ENCODE measurements at places on chromosomes 12 and 14.

- no peak for DNase-seq
These were observed 44.6 kb downstream of the DLK1 start for GRCh38 chr14:100771121-100771800.

GRCh38 chr12:30138483-30138882 is 354.7 kb upstream of the TMTC1 start:
- no peak for DNase-seq

DNA sequence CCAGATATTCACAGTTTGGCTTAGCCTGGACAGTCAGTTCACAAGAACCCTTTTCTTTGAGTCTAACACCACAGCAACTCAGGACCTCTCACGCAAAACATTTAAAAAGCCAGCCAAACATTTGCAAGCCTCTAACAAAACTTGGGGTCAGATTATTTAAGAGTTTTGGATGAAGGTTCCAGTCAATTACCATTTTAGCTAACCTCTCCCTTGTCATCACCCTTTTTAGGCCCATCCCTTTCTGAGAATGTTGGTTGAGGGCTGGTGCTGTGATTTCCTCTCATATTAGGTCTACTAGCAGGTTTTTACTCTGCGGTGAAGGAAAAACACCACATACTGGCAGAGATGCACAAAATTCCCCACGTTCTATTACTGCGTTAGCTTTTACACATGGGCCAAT is 20.7 kb downstream of the PAX9 start:
- no peak for DNase-seq

DNA sequence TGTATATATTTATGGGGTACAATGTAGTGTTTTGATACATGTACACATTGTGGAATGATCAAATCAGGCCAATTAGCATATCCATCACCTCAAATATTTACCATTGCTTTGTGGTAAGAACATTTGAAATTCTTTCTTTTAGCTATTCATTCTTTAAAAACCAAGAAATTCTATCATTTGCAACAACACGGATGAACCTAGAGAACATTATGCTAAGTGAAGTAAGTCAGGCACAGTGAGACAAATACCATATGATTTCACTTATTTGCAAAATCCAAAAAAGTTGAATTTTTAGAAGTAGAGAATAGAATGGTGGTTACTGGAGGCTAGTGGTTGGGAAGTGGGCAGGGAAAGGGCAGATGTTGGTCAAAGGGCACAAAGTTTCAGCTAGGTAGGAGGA is 129.3 kb upstream of the PTPRQ start:
- no peak for DNase-seq

GRCh38 chr14:104804481-104805325 is 3.8 kb downstream of the ZBTB42 start:
- DNase-seq: no peak

- peak; percentile 69 for DNase-seq
These were observed 11.9 kb downstream of the SCNN1A start for GRCh38 chr12:6363330-6364043.

DNA sequence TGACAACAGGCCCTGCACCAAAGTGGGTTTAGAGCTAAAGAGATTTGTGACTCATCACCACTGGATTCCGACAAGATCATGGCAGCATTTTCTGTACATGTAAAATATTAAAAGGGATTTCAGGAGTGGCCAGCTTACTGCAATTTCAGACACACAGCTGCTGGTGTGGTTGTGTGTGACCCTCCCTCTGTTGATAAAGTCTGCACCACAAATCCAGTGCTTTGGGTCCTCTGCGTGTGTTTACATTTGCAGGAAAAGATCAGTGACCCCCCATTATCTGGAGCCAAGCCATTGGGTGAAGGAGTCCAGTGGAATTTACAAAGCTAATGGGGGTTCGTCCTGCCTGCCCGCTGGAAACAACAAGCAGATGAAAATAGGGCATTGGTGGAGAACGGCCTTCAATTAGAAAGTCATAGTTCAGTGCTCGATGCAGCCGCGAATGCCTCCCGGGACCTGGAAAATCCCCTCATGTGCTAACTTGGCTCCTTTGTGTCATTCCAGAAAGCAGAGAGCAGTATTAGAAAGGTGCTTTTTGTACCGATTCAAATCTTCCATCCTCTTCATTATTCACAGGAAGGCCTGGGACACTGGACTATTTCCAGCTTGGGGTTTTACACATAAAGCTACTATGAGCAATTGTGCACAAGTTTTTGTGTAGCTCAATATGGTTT is 188.5 kb upstream of the TMEM132C start:
- DNase-seq: no peak

DNA sequence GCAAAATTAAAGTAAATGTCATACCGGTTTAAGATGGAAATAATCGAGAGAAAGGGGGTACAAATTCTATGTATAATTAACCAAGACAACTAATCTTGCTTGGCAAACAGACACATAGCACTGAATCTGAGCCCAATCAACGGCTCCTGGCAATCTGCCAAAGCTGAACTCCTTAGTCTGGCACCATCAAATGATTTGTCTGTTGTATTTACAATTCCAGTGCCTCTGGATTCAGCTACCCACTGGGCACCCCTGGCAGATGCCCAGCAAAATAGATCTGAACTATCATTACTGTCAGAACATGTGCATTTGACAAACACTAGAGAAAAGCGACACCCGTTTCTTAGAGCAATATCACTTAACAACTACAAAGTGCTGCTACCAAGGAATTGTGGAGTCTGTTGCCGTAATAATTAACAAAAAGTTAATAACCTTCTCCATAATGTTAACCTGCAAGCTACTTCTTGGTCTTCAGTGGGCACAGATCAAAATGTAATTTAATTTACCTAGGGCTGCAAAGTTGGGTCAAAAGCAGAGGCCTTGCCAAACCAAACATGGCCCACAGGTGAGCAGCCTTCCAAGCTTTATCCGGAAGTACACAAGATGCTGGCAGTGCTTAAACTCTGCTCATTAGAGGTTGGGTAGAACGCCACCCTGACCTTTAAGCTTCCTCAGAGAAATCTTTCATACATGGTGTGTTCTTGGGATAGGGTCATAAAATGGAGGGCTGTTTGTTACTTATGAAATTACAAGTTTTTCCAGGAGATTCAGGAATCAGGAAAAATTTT is 7.6 kb downstream of the EGLN3 start:
- DNase-seq: no peak

DNA sequence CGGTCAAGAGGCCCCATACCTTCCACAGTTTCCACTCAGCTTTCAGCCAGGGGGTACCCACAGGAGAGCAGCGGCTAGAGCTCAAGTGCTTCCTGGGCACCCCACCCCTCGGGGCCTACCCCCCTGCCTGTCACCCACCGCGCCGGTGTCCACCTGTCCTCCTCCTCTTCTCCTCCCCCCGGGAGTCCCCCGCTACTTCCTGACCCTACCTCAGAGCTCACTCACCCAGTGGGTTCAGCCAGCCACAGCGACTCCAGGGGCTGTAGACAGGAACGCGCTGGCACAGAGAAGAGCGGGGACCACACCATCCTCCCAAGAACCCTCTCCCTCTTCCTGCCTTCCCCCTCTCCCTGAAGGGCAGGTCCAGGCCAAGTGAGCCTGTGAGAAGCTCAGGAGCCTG is 123.0 kb downstream of the ESRRB start:
- no peak for DNase-seq

- no peak for DNase-seq
These were observed 291.2 kb downstream of the ZFP36L1 start for GRCh38 chr14:68501614-68502052.

- no peak for DNase-seq
These were observed 2.3 kb downstream of the ABCC9 start for GRCh38 chr12:21938879-21939278.

- DNase-seq: peak; percentile 89
These were observed at the start of gene TAMALIN for GRCh38 chr12:52006726-52007157. Gene TAMALIN, plus strand, starts transcription at chr12:52006946. Its CDS starts 74 bp downstream, at chr12:52007020.

DNA sequence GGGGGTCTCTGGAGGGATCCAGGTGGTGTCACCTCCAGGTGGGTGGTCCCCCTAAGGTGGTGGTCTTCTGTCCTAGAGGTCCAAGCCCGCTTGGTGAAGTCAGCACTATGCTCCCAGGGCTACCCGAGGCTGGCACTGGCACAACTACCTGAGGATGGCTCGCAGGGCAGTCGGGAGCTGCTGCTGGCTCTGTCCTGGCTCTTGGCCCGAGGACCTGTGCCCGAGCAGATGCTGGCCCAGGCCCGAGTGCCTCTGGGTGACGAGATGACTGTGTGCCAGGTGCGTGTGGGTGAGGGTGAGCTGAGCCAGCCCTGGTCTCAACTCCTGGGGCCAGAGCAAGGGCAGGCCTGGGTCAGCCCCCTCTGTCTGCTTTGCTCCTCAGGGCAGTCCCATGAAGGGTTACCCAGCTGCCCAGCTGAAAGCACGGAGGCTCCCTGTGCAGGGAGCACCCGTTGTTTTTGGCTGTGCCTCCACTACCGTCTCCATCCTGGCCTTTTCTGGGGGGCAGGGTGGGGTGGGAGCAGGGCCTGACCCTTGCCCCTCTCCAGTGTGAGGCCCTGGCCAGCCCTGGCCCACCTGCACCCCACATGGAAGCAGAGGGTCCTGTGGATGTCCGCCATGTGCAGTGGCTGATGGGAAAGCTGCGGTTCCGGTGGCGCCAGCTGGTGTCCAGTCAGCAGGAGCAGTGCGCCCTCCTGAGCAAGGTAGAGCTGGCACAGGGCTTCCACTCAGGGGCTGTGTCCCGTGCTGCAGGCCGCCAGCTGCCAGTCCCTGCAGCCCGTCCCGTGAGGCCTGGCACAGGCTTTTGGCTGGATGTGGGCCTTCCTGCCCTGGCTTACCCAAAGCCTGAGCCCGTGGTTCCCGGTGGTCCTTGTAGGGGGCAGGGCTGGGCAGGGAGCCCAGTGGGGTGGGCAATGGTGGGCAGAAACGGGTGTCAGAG is 1.3 kb downstream of the TEDC1 start:
- DNase-seq: peak; percentile 12

GRCh38 chr12:21073822-21074460 is 57.1 kb upstream of the SLCO1B1 start:
- no peak for DNase-seq

GRCh38 chr14:90883782-90884181 is 67.6 kb upstream of the TTC7B start:
- DNase-seq: no peak

DNA sequence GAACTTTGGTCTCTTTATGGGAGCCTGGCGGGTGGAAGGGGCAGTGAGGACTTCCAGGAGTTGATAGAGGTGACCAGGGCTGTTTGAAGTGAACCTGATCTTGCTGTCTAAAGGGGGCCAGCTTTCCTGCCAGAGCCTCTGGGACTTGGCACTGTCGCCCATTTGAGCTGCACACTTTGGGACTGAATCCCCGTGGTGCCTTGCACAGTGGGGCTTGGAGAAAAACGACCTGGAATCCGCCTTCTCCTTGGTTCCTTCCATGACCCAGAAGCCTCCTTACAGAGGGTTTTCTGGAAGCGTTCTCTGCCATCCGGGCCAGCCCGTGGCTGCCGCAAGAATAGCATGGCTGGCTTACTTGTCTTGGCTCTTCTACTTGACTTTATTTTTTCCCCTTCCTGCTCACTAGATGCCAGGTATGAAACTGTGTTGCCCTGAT is 2.0 kb downstream of the RFLNA start:
- no peak for DNase-seq

GRCh38 chr14:68182492-68182891 is 362.9 kb downstream of the RAD51B start:
- DNase-seq: peak; percentile 3

DNA sequence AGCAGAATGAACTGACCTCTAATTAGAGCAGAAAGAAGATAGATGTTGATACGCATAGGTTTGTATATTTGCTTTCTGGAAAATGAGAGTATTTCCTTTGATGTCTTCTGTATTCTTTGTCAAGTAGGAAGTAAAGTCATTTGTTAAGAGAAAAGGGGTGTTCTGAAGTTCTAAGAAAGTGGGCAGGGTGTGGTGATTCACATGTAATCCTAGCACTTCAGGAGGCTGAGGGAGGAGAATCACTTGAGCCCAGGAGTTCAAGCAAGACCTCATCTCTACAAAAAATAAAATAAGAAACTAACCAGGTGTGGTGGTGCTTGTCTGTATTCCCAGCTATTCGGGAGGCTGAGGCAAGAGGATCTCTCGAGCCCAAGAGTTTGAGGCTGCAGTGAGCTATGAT is 2.8 kb downstream of the RHNO1 start:
- no peak for DNase-seq

DNA sequence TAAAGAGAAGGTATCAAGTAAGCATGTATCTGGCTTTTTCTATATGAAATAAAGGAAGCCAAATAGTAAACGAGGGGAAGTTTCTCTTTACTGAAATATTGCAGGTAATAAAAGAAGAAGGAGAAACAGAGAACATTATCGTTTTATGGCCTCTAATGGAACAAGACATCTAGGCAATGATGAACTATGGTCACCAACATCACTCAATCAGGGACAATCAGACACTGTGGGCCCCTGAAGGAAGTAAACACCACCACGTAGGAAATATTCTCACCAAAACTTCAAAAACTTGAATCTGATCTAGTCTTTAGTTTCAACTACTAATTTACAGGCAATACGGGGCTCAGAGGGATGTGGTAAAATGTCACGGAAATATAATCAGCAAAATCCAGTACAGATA is 15.9 kb downstream of the HEBP1 start:
- DNase-seq: no peak

DNA sequence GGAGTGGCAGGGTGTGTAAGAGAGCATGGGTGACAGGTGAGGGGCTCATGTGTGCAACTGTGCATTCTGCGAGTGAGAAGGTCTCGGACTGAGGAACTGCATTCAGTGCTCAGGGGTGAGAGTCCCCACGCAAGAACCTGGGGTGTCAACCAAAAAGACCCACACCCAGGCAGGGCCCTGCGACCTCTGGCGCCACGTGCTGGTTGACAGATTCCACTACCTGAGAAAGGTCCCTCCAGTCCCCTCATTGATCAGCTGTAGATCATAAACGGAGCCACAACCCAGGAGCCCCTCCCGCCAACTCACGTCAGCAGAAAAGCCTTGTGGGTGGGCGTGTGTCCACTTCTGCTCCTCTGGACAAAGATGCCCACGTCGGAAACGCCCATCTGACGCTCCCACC is 98.7 kb downstream of the ASCL4 start:
- no peak for DNase-seq

- DNase-seq: no peak
These were observed 576.7 kb downstream of the SLC16A7 start for GRCh38 chr12:60172266-60173211.

- DNase-seq: no peak
These were observed 18.0 kb downstream of the GPRC5A start for GRCh38 chr12:12909228-12909994.

- DNase-seq: no peak
These were observed 365 bp upstream of the TPI1 start for GRCh38 chr12:6866920-6867412.

- no peak for DNase-seq
These were observed 27.3 kb upstream of the YARS2 start for GRCh38 chr12:32783029-32783428.

GRCh38 chr12:121630791-121631355 is 4.5 kb downstream of the ORAI1 start:
- DNase-seq: no peak

GRCh38 chr12:53476769-53477209 is 22.5 kb downstream of the MAP3K12 start:
- no peak for DNase-seq

- DNase-seq: no peak
These were observed 75.3 kb downstream of the AACS start for GRCh38 chr12:125140279-125141209.

Measured in CD4-positive, alpha-beta T cell treated with Interleukin-1 beta for 1 hour (primary cell).